ENCODE measurements at places on chromosomes 6 and 20.
A peak's percentile ranks its signal among the peaks of the same experiment; 100 is the strongest.

DNA sequence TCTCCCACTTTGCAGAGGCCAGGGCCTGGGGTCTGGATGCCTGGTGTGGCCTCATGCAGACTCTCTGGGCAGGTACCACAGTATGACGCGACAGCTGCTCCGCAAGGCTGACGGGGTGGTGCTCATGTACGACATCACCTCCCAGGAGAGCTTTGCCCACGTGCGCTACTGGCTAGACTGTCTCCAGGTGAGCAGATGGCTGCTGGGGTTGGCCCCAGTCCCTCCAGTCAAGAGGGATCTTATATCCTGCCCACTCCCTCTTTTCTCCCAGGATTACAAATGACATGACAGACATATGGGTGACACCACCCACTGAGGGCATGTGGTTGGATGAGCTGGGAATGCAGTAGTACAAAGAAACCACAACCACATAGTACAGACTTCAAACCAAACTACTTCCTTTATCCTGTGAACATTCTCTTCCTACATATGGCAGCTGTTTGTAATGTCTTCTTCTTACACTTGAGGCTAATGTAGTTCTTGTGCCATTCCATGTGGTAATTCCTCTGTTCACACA is 29.9 kb downstream of the RAB44 start:
- peak; percentile 31 for DNase-seq

GRCh38 chr6:6724539-6725467 is 136.3 kb downstream of the LY86 start:
- DNase-seq = peak; percentile 68

GRCh38 chr6:21128601-21129000 is 464.9 kb upstream of the SOX4 start:
- no peak for DNase-seq

GRCh38 chr6:32298632-32299336 is 72.9 kb downstream of the TSBP1 start:
- DNase-seq = no peak

DNA sequence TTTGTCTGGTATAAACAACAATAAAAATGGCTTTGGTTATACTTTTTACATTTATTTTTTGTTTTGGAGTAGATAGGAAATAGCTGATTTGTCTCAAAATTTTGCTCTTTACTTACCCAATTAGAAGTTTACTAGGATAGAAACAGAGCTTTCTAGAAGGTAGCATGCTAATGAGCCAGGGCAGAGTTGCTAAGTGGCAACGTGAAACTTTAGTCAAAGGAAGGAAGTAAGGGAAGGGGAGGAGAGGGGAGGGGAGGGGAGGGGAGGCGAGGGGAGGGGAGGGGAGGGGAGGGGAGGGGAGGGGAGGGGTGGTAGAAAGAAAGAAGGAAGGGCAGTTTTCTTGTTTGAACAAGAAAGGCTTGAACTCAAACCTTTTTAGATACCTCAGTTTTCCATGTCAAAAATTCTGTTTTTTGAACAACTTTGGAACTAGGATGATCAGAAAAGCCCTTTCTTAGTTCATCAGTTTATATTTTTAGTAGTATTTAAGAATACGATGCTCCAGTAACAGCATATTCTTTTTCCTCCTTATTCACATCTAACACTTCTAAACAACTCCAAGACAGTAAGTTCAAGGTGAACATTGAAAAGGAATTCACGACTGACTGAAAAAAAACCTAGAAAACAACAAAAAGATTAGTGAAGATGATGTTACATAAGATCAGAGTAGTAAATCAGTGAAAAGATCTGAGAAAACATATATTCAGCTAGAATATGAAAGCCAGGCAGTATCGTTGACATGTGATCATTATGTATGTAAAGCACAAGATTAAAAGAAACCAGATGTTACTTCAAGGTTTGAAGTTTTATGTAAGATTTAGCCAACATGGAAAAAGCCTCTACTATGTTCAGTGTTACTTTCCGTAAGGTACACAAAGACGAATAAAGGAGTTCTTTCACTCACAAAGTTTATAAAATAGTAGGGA is 263.4 kb downstream of the ARHGAP18 start:
- DNase-seq = no peak

DNA sequence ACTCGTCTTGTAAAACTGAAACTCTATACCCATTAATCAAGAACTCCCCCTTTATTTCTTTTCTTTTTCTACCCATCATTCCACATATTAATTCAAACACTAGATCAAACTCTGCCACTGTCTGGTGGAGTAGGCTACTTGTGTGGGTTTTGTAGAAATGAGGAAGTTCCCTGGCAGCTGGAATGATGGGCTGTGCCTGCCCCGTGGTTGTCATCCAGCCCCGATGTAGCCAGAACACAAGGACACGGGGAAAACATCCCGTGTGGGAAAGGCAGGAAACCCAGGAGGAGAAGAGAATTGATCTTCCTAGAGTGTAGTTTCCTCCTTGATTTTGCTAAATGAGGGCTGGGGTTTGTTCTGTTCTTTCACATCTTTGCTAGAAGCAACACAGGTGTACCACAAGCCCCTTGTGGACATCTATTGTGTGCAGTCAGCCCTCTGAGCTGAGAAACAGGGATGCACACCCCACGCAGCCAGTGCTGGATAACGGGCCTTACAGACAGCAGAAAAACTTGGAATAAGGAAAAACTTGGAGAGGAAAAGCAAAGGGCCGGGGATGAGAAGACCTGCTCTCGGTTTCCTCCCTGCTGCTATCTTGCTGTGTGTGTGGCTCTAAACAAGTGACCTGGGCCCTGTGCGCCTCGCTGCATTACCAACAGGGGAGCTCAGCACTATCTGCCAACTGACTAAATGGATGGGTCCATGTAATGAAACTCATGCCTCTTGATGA is 88.0 kb downstream of the SCML4 start:
- no peak for DNase-seq

- DNase-seq = no peak
These were observed 30.1 kb upstream of the IBTK start for GRCh38 chr6:82277686-82278085.

- DNase-seq = peak; percentile 98
These were observed 253.2 kb downstream of the SOX4 start for GRCh38 chr6:21846541-21847451.

- no peak for DNase-seq
These were observed 62.9 kb downstream of the CARMIL1 start for GRCh38 chr6:25341923-25342619.

GRCh38 chr20:19141998-19142397 is 70.4 kb upstream of the SLC24A3 start:
- DNase-seq = no peak

- no peak for DNase-seq
These were observed 87.4 kb downstream of the ZHX3 start for GRCh38 chr20:41230136-41230535.

- peak; percentile 91 for DNase-seq
These were observed at the start of gene MBOAT1 for GRCh38 chr6:20212392-20213111. Gene MBOAT1, minus strand, starts transcription at chr6:20212469. Its CDS starts 235 bp downstream, at chr6:20212234.

DNA sequence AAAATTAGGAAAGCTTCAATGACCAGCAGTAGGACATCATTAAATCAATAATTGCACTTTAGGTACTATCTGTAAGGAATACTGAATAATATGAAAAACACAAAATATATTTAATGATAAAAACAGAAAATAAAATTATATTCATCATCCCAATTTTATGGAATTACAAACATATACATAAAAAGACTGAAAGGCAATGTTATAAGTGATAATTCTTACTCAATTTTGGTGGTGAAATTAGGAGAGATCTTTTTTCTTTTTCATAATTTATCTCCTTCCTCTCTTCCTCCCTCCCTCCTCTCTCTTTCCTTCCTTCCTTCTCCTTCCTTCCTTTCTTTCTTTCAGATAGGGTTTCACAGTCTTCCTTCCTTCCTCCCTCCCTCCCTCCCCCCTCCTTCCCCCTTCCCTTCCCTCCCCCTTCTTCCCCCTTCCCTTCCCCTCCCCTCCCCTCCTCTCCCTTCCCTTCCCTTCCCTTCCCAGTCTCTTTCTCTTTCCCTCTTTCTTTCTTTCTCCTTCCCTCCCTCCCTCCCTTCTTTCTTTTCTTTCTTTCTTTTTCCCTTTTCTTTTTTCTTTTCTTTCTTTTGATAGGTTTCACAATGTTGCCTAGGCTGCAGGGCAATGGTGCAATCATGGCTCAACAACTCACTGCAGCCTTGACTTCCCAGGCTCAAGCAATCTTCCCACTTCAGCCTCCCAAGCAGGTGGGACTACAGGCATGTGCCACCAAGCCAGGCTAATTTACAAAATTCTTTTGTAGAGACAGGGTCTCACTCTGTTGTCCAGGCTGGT is 36.8 kb downstream of the RSPH3 start:
- no peak for DNase-seq

DNA sequence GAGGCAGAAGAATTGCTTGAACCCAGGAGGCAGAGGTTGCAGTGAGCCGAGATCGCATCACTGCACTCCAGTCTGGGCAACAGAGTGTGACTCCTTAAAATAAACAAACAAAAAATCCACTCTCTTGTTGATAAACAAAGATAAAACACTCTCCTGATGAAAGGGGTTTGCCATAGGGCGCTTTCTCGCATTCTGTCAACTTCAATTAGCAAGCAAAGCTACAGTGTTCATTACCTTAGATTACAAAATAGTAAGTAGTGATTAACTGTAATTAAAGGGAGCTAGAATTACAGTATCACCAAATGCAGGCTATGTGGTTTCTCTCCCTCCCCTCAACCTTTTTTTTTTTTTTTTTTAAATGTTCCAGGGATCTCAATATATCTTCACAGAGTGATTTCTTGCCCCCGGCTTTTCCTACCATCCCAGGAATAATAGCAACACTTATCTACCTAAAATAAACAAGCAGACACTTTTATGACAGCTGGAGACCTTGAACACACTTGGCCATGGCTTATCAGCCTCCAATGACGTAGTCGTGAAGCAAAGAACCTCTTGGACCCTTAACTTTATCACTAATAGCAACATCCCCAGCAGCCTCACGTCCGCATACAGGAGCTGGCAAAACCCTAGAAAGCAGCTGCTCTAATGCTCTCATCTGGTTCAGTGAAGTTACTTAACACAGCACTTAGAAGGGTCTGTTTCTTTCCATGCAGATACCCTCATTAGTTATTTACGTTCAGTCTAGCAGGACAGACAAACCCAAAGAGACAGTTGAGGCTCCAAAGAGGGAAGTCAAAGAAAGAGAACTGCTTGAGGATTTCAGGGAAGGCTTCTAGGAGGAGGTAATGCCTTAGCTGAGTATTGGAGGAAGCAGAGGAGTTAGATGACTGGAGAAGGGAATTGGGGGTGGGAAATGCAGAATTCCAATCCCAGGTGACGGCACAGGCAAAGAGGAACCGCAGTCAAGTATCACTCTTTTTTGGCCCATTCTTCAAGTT is 37.9 kb upstream of the NEDD9 start:
- no peak for DNase-seq

GRCh38 chr6:95599706-95600105 is 22.4 kb downstream of the MANEA start:
- no peak for DNase-seq

- no peak for DNase-seq
These were observed 1.8 kb upstream of the BHLHE23 start for GRCh38 chr20:63008541-63009044.

- no peak for DNase-seq
These were observed 9.1 kb upstream of the BPIFB4 start for GRCh38 chr20:33070111-33071053.

DNA sequence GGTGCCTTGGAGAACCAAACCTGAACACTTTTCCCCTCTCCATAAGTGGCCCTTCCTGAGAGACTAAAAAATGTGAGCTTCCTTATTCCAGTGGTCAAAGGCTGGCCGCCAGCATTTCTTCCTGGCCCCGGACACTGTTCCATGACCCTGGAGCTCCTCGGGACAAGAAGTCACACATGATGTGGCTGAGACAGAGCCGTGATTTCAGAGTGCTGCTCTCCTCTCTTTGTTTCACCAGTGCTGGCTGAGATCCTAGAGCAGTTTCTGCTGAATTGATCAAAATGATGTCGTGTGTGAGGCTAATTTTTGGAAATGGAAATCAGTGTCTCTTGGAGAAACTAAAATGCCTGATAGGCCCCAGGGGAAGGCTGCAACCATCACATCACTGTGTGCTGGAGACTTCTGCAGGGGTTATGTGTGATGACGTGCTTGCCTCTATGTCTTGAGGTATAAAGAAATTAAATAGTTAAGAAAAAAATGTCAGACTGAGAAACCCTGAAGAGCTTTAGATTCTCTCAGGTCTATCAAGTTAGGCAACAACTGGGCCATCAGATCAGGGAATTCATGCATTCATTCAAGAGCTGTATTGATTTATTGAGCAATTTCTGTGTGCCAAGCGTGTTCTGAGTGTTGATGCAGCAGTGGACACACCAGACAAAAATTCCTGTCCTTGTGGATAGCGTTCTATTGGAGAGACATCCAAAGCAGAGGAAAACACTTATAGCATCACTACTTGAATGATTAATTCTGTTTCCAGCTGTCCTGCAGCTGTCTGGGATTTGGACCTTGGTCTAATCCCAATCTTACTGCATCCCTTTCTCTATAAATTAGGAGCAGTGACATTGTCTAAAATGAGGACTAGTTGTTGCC is 72.7 kb upstream of the CCN6 start:
- DNase-seq = no peak

DNA sequence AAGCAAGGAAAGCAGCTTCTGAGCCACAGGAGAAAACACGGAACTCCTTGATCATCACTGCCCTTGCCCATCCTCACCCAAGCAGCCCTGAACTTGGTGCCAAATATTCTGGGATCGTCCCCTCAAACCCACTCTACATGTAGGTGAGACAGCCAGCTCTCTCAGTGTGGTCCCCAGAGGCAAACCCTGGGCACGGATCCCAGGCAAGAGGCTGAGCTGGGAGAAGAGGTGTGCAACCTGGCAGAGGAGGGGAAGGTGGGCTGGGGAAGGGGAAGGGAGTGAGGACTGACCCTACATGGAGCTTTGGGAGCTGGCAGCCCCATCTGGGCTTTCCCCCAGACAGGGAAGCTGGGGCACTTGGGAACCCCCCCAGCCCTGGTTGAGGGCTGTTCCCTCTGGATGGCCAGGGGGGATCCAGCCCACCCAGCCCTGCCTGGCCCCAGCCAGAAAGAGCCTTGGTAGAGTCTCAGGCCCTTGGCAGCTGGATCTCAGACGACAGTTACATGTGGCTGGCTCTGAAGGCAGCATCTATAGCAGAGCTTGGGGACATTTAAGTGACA is 186.2 kb upstream of the CST7 start:
- DNase-seq = no peak

GRCh38 chr6:108799354-108799717 is 48.9 kb upstream of the ARMC2 start:
- DNase-seq = no peak

DNA sequence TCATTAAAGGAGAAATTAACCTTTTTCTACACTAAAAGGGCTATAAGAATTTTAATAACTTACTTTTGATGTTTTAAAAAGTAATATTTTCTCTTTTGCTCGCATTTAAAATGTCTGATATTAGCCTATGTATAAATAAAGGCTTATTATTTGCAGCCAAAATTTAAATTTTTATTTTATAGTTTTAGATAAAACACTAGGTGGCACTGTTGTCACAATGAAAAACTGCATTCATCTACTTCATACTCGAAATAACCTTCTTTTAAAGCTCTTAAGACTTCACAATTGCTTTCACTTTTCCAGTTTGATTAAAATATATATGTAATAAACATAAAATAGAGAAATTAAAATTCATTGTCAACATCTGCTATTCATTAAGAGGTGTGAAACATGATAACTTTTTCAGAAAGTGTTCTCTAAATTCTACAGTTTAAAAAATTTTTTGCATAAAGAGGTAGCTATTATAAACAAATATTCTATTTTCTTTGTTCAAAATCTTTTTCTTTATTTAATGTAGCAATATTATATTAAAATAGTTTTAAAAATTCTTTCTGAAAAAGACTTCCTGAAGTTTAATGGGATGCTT is 78.8 kb upstream of the DEFB112 start:
- DNase-seq = peak; percentile 1

- peak; percentile 49 for DNase-seq
These were observed 744 bp downstream of the STAU1 start for GRCh38 chr20:49187330-49187850.

All from NCI-H146 (cell line).